ENCODE measurements at places on chromosomes 13 and 19.

GRCh38 chr19:15394426-15394825 lies 14.8 kb upstream of the AKAP8 start:
- DNase-seq, result no peak

DNA sequence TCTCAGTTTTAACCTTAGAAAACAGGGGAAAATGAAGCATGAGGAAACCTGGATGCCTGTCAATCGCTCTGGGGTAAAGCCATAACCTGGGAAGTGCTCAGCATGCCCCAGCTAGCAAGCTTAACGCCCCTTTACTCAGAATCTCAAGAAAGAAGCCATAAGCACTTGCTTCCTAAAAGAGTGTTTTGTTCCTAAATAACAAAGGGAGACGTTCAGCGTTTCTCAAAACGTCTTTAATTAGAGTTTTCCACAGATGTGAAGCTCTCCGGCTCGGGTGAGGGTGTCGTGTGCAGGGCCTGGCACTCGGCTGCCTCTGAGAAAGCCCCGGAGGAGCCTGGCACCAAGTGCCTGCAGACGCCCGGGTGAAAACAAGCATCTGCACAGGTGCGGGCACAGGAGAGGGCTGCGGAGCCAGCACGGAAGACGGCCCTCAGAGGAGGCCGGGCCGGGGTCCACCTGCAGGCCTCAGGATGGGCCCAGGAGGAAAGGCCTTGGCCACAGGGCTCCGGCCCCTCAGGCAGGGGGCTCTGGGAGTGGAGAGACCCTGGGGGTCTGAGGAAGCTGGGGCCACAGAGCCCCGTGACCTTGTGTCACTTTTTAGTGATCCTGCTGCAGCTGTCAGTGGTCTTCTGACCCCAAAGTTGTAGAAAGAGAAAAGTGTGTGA lies 6.2 kb downstream of the GAS6 start:
- no peak for DNase-seq

DNA sequence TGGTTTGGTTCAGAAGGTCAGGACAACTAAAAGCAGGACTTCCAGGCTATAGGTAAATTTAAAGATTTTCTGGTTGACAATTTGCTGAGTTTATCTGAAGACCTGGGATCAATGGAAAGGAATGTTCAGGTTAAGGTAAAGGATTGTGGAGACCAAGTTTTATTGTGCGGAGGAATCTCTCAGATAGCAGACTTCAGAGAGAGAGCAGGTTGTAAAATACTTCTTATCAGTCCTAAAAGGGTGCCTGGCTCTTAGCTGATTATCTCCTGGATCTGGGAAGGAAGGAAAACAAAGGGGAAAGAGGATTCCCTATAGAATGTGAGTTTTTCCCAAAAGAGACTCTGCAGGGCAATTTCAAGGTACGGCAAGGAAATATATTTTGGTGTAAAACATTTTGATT lies 851.5 kb downstream of the DACH1 start:
- DNase-seq, result no peak

DNA sequence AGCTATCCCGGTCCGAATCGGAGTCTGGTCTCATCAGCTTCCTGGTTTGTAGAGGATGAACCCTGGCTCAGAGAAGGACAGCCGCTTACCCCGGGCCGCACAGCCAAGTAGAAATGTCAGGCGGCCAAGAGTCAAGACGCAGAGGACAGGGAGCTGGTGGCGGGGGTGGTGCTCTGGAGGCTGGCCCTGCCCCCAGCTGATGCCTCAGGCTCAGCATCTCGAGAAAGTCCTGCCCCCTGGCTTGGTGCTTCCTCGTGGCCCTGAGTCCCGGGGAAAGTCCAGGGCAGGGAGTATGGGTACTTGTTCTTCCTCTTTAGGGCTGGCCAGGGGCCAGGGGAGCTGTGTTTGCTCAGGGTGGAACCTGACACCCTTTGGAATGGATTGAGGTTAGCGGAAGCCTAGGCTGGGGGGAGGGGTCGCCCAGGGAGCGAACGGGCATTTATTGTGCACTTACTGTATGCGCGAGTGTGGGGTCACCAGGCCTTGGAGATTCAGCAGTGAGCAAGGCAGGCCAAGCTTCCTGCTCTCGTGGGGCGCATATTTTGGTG lies 2.2 kb downstream of the TJP3 start:
- DNase-seq, result no peak

DNA sequence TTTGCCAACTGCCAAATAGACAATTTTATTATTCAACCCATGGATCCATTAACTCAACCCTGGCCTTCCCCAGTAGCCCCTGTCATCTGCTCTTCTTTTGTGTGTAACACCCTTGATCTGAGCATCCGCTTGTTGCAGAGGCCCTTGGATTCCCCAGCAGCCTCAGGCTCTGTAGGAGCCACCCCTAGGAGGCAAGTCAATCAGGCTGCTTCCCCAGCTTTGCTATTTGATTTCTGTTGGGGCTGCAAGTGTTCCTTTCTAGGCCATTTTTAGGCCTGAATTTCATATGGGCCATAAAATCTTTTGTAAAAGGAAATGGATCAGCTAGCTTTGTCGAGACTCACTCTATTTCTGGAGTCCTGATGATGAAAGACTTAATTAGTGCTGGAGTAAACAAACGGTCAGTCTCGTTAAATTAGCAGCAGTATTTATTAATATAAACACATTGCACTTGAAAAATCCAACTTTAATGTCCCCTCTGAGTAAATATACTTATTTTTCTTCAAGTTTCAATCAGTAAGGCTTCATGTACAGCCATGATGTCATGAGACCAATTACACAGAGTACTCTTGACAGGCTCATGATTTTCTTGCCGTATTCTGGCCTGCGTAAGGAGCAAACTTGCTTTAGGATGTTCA lies 105.3 kb downstream of the RGCC start:
- DNase-seq, result no peak

- DNase-seq, result peak; percentile 23
Observed at GRCh38 chr13:51435002-51435578, 17.7 kb downstream of the INTS6 start.

DNA sequence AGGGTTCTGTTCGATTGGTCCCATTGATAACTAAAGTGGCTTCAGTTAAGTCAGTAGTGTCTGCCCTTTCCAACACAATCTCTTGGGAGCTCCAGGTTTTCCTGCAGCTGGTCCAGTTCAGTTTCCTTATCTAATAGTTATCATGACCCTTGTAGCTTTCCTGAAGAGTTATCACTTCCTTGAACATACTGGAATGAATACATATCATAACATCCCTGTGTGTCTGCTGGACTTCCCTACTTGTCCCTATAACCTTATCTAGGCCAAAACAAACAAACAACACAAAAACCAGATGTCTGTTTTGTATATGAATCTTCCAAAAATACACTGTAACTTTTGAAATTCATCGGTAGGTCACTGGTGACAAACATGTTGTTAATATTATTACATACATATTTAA lies 167.6 kb downstream of the DCT start:
- no peak for DNase-seq

DNA sequence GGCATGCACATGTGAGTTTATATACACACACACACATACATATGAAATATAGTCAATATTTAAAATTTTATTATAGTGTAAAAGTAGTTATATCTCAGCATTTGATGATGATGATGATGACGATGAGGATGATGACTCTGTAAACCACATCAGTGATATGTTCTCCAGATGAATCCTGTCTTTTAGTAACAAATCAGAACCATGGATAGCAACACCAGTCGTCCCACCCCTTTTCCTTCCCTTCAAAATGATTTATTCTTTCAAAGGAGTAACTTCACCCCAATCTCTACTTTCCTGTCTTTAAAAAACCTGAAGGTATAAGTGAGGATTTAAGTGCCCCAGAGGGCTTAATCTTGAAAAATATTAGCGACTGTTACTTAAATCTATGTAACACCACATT lies 74.1 kb downstream of the DCLK1 start:
- no peak for DNase-seq

DNA sequence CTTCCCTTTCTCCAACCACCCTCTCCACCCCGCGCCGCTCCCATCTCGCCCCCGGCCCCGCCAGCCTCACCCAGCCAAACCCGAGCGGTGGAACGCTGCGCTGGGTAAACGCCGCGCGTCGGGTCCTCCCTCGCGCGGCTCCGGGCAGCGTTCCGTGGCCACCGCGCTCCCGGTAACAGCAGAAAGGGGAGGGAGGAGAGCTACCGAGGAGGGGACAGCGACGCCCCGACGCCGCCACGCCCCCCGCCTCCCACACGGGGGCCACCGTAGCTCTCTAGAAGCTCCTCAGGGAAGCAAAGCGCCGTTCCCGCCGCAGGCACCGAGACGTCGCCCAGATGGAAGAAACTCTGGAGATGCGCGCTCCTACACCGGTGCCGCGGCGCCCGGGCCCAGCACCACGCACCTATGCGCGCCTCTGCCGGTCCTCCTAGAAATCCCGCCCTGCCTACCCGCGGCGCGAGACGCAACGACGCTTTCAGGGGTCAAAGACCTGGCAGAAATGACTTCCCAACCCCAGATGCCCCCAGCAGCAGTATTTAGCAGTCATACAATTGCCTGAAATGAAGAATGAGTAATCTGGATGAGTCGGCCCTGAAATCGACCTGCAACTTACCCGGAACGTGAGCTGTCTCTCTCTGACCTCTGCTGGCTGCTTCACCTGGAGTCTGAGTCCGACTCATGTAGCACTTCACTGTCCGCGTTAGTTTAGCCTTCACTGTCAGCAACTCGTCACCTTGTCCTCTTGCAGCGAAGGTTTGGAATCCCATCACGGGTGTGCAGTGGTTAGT lies at the start of gene RUBCNL:
TSS of gene RUBCNL (minus strand) at position 189 of the 788 bp plus-strand sequence. CDS start 14,777 bp downstream, outside the sequence.
- DNase-seq, result peak; percentile 73

DNA sequence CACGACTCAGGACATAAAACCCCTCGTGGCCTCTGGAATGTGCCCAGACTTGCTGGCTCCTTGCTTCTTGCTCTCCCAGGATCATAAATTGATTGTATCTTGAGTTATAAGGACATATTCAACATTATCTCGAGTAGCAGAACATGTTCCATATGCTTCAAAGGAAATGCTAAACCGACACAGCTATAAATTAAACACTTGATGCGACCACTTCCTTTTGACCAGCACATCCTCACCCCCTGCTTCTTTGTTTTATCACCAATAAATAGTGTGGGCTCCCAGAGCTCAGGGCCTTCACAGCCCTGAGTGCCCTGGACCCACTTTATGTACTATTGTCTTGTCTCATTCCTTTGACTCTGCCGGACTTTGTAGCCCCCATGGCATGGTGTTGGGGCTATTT lies 157.0 kb upstream of the PABPC3 start:
- DNase-seq, result no peak

DNA sequence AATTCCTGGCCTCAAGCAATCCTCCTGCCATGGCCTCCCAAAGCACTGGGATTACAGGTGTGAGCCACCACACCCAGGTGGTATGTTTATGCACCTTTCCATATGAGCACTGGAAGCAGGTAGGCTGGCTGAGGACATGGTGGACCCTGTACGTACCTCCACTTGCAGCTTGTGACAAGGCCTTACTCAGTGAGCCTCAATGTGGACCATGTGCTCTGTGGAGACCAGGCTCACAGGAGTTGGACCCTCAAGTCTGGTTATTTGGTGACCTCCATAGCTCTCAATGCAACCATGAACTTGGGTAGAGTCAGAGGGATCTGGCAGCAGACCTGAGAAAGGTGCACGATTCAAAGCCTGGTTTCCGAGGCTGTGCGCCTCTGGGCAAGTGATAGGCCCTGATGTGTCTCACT lies 5.5 kb downstream of the ACP4 start:
- DNase-seq, result no peak

GRCh38 chr13:113427562-113428468 lies 25.5 kb downstream of the ADPRHL1 start:
- DNase-seq, result no peak

DNA sequence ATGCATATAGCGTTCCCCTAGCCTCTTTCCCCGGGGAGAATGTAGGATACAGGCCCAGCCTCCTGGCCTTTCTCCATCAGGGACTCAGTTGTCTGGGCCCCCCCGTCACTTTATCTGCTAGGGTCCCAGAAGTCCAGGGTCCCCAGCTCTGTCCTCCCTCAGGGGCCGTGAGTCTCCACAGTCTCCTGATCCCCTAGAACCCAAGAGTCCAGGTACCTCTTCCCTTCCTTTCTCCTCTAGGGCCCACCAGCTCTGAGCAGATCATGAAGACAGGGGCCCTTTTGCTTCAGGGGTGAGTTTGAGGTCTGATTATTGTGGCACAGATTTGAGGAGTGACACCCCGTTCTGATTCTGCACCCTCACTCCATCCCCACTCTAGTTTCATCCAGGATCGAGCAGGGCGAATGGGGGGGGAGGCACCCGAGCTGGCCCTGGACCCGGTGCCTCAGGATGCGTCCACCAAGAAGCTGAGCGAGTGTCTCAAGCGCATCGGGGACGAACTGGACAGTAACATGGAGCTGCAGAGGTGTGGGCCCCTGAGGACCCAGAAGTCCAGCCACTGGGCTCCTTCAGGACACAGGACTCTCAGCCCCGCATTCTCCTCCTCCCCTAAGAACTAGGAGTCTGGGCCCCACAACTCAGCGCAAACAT lies 758 bp downstream of the BAX start:
- no peak for DNase-seq

DNA sequence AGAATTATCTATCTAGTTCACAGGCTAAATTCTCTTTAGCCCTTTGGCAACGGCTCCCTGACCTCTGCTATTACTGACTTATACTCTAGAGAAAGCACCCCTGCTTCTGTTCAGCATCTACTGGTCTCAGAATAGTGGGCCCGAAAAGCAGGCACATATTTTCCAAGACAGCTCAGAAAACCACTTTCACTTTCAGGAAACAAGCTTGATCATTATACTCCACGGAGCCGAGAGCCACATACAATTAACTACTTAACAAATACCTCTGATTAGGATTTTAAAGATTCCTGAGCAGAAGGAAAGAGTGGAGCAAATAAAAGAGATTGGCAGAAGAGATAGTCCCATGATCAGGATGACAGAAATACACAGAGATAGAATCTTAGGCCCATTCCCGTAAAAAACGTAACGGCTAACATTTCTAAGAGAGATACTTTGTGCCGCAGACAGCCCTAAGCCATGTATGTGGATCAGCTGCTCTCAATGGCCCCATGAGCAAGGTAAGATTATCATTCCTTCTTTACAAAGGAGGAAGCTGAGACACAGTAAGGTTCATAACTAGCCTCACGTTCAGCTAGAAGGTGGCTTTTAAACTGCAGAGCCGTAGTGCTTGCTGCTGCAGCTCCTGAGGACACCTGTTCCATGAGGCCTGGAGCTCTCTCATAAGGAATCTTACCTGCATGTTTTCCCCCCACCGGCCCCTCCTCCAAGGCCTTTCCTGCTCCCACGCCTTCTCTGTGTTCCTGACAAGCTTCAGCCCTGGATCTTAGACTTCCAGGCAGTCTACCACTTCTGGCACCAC lies 227.2 kb downstream of the FOXO1 start:
- no peak for DNase-seq

GRCh38 chr13:104140552-104140951 lies 1074.3 kb upstream of the SLC10A2 start:
- no peak for DNase-seq

GRCh38 chr13:30504081-30504480 lies 38.3 kb upstream of the HMGB1 start:
- no peak for DNase-seq

DNA sequence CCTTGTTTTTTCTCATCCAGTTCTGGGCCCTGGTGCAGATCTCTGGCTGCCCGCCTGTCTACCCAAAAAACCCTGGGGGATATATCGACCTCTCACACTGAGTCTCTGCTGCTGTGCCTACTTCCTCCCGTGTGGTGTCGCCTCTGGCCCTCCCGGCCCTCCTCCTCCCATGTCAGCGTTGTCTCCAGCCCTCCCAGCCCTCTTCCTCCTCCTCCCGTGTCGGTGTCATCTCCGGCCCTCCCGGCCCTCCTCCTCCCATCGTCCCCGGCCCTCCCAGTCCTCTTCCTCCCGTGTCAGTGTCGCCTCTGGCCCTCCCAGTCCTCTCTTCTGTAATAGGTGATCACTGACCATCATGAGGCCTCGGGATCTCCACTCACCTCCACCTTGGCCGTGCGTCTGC lies 81.8 kb downstream of the GPR12 start:
- DNase-seq, result no peak

Data from NCI-H526 treated with DMSO at 0.1 percent for 48 hours (cell line).